Fibroblast of skin of left quadriceps (primary cell): ENCODE measurements at places on chromosomes 3 and 15.
A peak's percentile ranks its signal among the peaks of the same experiment; 100 is the strongest.

GRCh38 chr3:152511904-152512303 is 243.2 kb downstream of the MBNL1 start:
- DNase-seq = no peak

GRCh38 chr15:88802250-88802990 is 816 bp upstream of the ACAN start:
- no peak for DNase-seq

- peak; percentile 12 for DNase-seq
Observed at GRCh38 chr3:98012979-98013378, 22.1 kb downstream of the GABRR3 start.

DNA sequence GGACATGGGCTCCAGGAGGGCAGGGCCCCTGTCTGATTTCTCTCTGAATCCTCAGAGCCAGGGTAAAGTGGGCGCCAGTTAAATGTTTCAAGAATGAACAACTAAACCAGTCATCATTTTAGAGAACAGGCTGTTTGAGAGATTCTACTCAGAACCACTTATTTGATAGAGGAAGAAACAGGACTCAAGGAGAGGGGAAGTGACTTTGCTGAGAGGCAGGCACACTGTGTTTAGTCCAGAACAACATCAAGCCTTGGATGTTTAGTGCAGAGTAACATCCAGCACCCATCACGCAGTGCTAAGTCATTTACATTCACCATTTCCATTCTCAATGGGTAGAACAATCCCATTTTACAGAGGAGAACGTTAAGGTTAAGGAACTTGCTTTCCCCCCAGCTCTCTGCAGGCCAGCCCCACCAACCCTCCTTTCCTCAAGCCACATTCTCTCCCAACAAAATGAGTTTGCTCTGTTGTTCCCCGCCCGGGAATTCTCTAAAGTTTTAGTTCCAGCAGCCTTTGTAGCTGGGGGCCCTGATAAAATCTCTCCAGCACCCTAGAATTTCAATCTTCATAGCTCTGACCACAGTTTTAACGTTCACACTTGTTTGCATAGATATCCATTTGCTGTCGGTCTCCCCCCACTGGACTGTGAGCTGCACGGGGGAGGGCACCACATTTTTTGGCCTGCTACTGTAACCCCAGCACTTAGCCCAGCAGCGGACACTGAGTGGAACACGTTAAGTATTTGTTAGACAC is 962 bp downstream of the NMNAT3 start:
- no peak for DNase-seq

DNA sequence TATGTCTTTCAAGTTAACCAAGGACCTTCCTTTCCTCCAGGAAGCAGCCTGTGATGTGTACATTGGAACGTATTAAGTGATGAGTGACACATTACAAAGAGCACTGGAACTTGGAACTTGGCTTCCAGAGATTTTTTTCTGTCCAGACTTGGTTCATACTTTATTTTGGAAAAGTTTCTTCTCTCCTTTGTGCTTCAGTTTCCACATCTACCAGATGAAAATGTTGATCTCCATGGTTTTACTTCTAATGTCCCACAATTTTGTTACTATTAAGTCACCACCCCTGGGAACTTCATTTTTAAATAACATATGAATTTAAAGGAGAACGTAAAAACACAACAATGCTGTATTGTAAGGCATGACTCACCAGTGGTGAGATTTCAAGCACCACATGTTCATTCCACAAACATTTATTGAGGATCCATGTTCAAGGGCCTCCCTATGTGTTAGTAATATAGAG is 290.7 kb upstream of the LMCD1 start:
- peak; percentile 63 for DNase-seq

DNA sequence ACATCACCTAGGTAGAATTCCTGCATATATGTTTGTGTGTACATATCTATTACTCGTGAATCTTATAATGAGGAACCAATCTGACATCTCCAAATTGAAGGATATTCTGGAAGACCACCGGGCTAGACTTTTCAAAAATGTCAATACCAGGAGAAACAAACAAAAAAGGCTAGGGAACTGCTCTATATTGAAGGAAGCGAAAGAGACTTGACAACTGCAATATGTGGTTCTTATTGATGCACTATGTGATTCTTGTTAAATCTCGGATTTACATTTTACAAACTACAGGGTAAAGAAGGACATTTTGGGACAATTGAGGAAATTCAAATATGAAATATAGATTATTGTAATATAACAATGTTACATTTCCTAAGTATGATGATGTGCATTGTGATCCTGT is 137.5 kb upstream of the CCDC54 start:
- no peak for DNase-seq

GRCh38 chr15:52925130-52925529 is 135.0 kb upstream of the ONECUT1 start:
- DNase-seq = no peak

GRCh38 chr15:71386448-71387236 is 271.4 kb downstream of the THSD4 start:
- DNase-seq = no peak

GRCh38 chr3:196193736-196194541 is 17.3 kb downstream of the ZDHHC19 start:
- no peak for DNase-seq

GRCh38 chr3:146200461-146201220 is 39.7 kb upstream of the PLOD2 start:
- DNase-seq = no peak

- DNase-seq = peak; percentile 56
Observed at GRCh38 chr15:101156509-101157159, 95.2 kb downstream of the CHSY1 start.

DNA sequence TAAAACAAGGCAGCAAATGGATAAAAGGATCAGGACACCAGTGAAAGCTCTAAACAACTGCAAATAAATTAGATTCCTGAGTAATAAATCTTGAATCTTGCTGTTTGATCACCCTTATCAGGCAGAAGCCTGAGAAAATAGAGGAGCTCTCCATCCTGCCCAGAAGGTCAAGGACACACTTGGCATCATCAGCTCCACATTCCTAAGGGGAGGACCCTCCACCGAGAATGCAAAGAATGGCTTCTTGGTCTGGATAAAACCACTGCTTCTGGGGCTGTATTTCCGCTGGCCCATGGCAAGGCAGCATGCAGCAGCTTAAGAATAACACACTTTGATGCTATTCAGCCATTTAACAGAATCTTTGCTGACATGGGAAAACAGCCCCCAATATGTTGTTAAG is 108.9 kb upstream of the TSC22D2 start:
- DNase-seq = no peak

- no peak for DNase-seq
Observed at GRCh38 chr3:43378066-43378935, 92.0 kb downstream of the SNRK start.

GRCh38 chr3:183873914-183874313 is 10.8 kb downstream of the PARL start:
- no peak for DNase-seq

DNA sequence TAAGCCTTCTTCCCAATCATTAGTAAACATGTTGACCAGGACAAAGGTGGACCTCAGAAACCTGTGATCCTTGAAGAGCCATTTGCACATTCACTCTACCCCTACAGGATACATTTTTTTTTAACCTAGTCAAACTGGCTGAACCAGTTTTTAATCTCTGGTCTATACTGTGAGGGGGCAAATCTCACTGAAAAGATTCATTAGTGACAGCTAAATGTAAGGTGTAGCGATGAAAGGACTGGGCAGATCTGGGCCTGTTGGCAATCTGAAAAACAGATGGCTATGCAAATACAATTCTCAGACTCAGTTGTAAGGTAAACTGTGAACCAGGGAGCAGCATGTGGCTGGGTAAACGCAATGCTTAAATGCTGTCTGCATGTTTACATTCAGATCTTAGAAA is 75.6 kb upstream of the SNTN start:
- no peak for DNase-seq

- DNase-seq = no peak
Observed at GRCh38 chr3:69540706-69541581, 155.1 kb upstream of the FRMD4B start.

DNA sequence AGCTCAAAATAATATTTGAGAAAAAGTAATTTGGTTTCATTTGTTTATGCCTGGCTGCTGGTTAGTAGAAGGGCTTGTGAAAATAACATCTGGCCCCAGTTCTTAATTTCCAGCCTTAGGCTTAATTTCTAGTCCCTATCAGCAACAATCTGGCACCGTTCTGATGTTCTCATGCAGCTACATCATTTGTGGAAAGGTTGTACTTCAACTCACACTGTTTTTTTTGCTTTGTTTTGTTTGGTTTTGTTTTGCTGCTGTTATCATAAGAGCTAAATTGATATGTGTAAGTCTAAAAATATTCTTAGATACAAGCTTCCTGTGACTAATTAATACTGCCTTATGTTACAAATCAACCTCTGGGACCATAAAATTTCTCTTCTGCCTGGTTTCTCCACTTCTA is 8.9 kb downstream of the CPA3 start:
- no peak for DNase-seq
